ENCODE measurements at places on chromosomes 5 and 9.

- no peak for ATAC-seq
These were observed 60.1 kb downstream of the PDE4D start for GRCh38 chr5:59833448-59833847.

DNA sequence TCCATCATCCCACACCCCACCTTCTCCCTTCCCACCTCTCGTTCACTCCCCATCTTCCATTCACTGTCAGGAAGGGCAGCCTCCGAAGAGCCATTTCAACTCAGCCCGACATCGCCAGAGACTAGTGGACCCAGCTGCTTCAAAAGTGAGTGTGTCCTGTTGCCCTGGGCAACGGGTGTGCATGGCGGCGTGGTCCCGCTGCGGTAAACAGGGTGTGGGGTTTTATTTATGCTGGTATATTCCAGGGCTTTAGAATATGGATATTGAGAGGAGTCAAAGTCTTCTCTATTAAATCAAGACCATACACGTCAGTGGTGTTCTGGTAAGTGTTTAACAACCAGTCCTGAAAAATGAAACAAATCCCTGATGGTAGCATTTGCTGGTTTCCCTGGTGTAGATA, 274.5 kb downstream of the MAST4 start:
- ATAC-seq, result no peak

GRCh38 chr9:12818431-12819000, 43.7 kb downstream of the LURAP1L start:
- no peak for ATAC-seq

- ATAC-seq, result no peak
These were observed 80.8 kb downstream of the NTNG2 start for GRCh38 chr9:132242621-132243155.

GRCh38 chr5:7927466-7928375, 58.8 kb downstream of the MTRR start:
- ATAC-seq, result peak; percentile 53

DNA sequence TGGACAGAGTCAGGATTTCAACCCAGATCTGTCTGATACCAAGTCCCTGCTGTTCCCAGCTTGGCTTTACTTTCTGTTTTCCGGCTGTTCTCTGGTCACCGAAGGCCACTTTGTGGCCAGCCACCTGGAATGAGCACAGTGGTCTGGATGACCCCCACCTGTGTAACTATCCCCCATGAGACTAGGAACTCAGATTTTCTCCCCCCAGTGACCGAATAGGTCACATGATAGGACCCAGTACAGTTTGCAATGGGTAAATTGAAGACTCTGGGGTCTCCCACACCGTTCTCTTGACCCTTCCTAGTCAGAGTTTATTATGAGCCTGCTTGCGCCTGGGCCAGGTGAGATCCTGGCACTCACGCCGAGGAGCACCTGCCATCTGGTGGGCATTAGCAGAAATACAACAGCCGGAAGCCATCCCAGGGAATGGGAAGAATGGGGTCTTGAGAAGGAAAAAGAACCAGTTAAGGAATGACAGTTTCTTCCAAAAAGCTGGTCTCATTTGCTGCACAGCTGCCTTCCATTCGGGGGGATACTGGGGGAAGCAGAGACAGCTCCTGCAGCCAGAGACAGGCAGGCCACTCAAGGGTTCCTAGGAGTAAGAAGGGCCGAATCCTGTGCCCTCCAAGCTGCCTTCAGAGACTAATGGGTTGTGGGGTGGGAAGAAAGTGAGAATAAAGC, 7.1 kb downstream of the PHYHD1 start:
- peak; percentile 87 for ATAC-seq
